ENCODE measurements at places on chromosomes 5 and 9.

- no peak for DNase-seq
Measured at GRCh38 chr5:73295921-73296320, 122.9 kb downstream of the TMEM174 start.

GRCh38 chr5:74372502-74373064 lies 267.9 kb downstream of the ENC1 start:
- DNase-seq, result no peak

- DNase-seq, result no peak
Measured at GRCh38 chr9:128643519-128644300, 12.9 kb downstream of the DYNC2I2 start.

DNA sequence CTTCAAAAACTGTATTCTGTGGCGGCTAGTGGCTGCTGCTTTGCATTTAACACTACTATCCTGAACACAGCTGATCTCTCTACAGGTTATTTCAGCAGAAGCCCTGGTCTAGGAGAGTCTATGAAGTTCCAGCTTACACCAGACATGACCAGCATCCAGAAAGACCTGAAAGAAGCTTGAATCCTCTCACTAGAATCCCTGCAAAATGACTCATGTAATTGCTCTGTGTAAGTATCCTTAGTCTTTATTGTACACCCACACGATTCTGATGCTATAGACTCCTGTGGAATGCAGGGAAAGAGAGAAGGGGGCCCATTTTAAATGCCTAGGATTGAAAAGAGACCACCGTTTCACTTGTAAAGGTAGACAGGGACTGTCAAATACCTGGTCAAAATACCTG lies 859 bp upstream of the GRIA1 start:
- DNase-seq, result no peak

DNA sequence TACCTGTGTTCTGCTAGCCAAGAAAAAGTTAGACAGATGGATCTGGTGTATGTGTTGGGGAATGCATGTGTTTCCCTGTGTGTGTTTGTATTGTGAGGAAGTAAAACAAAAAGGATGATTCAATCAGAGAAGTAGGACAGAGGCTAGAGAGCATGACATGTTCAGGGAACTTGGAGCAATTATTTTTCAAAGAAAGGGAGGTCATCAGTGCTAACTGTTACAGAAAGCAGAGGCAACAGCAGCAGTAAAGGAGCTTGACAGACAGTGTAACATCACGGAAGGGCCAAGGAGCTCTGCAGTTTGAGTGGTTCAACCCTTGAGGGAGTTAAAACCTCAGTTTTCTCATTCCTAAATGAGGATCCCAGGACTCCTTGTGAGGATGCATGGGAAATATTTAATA lies 13.2 kb downstream of the SPINK1 start:
- no peak for DNase-seq

- no peak for DNase-seq
Measured at GRCh38 chr5:139022528-139022927, 147.4 kb upstream of the LRRTM2 start.

- no peak for DNase-seq
Measured at GRCh38 chr9:95505717-95506427, 10.9 kb downstream of the PTCH1 start.

DNA sequence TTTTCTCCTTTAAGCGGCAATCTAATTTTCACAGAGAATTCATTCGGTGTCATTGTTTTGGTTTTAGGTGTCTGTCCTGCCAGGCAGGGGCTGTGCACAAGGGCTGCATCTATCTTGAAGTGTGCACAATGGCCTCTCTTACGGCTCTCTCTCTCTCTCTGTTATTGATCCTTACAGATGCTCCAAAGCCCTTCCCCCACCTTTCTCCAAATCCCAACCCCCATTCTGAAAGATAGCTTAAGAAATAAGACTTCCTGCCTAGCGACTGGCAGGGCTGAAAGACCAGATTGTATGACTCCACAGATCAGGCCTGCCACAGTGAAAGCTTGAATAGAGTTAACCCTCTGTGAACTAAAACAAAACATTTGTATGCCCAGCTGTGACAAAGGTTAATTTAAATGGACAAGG lies 86.5 kb upstream of the NR5A1 start:
- DNase-seq, result no peak
